ENCODE measurements at places on chromosomes 3 and 15.
A peak's percentile ranks its signal among the peaks of the same experiment; 100 is the strongest.

DNA sequence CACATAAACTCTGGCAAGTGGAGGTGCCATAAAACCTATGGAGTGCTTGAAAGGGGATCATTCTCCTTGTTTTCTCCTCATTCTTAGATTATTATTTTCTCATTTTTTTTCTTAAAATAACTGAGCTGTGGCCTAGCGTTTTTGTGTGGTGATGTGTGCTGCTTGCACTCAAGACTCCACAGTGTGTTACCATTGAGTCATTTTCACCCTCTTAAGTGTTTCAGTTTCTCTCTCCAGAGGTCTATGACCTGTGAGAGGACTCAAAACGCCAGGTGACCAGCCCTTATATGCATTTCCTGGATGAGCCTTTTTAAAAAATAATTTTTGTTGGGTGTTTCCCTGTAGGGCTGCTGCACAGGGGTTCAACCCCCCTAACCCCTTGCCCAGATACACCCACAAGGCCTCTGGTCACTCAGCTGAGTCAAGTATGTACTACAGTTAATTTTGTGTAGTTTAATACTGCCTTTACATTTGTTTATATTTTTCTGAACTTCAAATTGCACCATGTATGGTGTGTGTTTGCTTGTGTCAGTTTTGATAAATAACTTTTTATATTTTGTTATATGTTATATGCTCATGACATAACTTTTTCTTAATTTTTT lies 15.4 kb upstream of the BTLA start:
- DNase-seq: no peak

DNA sequence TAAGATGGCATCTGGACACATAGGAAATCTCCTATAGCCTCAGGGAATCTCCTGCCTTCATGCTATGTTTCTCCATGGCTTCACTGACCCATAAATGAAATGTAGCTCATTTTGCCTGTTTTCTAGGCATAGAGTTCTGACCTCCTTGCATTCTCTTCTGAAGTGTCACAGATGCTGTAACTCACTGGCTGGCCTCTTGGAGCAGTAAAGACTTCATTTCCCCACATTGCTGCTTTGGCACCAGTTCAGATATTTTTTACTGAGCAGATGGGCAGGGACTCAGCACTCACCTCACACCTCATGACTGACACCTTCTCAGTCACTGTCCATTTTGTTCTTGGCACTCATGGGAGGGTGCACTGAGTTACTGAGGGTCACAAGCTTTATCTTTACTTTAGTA lies 286.7 kb upstream of the TGFBR2 start:
- peak; percentile 55 for DNase-seq

DNA sequence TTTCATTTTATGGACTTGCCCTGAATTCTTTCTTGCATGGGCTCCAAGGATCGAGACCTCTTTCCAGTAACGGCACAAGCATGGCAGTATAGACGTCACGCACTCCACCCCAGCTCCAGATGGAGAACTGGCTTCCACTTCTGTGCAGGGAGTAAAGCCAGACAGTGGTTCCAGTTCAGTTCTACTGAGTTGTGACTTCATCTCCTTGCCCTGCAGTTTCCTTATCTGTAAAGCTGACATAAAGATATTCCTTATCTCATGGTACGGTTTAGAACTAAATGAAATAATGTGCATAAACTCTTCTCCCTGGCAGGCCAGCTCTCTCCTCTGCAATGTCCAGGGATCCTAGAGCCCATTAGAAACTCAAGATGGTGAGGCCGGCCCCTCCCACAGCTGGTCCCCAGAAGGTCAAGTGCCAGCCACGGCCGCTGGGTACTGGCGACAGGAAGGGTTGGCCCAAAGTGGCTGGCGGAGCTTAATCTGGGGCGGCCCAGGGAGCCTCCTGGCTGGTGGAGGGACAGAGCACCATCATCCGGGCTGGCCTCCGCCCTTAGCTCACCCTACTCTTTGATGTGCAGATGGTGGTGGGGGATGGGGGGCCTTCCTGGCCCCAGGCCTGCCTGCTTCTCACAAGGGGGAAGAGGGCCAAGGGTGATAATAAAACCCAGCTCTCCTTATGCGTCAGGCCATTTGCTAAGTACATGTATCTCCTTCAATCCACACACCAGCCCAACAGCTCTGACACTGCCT lies 7.2 kb downstream of the MESP2 start:
- DNase-seq: peak; percentile 34

DNA sequence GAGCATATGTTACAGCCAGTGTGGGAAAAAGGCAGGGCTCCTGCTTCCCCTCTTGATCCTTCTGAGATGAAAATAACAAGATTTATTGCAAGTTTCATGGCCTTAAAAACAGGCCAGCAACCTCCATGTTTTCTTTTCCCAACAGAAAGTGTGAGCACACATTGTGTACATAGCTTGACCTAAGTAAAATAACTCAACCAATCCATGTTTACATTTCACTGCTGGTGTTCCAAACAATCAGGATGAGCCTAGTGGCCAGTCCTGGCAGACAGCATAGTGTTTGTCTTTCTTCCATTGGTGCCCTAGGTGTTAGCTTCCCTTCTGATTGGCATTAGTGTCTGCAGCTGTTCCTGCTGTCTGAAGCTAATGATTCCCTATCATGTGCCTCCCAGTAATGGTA lies 847.7 kb downstream of the EPHA3 start:
- DNase-seq: peak; percentile 70

- DNase-seq: no peak
These were observed 200.5 kb downstream of the GOLGA6L6 start for GRCh38 chr15:20340931-20341661.

DNA sequence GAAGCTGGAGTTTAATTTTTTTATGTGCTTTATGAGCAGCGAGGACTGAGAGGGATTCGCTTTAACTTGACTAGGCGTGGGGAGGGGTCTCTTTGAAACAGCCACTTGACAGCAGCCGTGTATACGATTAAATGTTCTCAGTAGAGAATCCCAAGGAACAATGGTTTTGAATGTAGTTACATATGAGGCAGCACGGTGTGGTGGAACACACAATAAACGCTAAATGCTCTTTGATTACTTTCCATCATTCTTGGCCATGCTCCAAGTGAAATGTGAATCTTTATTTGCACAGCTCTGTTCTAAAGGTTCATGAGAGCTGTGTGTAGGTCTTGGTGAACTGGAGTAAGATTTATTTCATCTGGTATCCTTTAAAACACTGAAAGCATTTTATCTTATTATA lies 251.4 kb upstream of the TGFBR2 start:
- DNase-seq: no peak

GRCh38 chr3:136404056-136404455 lies 153.9 kb downstream of the PCCB start:
- no peak for DNase-seq

- peak; percentile 78 for DNase-seq
These were observed 43.9 kb downstream of the P3H2 start for GRCh38 chr3:190076601-190077394.

DNA sequence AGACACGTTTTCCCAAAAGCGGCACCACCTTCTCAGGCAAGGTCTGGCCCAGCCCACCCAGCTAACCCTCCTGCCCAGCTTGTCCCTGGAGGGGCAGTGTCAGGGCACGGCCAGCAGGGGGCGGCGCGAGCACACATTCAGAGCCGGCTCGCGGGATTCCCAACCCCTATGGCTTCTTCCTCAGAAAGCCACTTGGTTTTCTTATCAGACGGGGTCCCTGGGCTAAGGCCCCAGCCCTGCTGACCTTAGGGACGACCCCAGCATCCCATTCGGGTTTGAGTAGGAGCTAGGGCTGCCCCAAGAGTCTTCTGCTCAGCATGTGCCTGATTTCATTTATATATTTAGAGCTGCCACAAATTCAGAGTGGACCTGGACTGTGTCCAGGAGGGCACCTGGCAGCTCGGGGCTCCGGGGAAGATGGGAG lies 14.5 kb downstream of the RLBP1 start:
- DNase-seq: peak; percentile 85

- no peak for DNase-seq
These were observed 233.3 kb downstream of the SHOX2 start for GRCh38 chr3:157872902-157873301.

- DNase-seq: no peak
These were observed 78.1 kb upstream of the CGNL1 start for GRCh38 chr15:57298204-57298603.

GRCh38 chr15:77975332-77976094 lies 102.0 kb downstream of the TBC1D2B start:
- no peak for DNase-seq

DNA sequence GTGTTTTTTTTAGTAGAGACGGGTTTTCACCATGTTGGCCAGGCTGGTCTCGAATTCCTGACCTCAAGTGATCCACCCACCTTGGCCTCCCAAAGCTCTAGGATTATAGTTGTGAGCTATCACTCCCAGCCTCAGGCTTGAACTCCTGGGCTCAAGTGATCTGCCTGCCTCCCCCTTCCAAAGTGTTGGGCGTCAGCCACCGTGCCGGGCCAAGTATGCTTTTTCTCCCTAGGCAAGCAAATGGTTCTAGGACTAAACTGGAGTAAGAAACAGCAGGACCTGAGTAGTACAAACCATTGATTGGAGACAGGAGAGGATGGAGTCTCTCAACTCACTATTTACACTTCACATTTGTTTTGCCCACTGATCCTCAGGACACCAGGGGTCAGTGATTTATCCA lies 4.6 kb upstream of the PTPN9 start:
- no peak for DNase-seq

DNA sequence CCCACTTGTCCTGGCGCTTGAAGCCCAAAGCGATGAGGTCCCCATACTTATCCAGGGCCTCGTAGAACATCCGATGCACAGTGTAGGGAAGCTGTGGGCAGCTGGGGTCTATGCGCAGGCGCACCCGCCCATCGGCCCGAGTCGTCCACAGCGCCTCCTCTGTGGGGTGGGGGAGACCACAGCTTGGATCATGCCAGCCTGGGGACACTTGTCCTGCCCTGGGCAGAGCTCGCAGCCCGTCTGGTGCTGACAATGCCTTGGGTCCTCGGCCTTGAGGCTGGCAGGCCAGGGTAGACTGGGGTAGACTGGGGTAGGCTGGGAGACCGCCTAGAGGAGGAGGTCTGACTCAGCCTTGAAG lies 39.8 kb downstream of the ACSBG1 start:
- no peak for DNase-seq
